ENCODE measurements at places on chromosomes 16 and 17. TPM values are rescaled to one million over a fixed set of nuclear protein-coding genes. Genes with fewer than 3 reads are reported as not detected.

Gene PRSS27
- total RNA-seq, result 0.05 TPM

Gene ZP2
- not detected for total RNA-seq

Gene KIF2B
- not detected for total RNA-seq

Gene OR2C1
- total RNA-seq, result not detected

Gene IL17C
- total RNA-seq, result not detected

Gene HOXB7
- total RNA-seq, result 39.4 TPM

Gene MAF
- total RNA-seq, result 12.0 TPM
